ENCODE measurements at places on chromosomes 13 and 19.

GRCh38 chr13:64164435-64164834 is 2748.8 kb upstream of the PCDH20 start:
- DNase-seq = no peak

DNA sequence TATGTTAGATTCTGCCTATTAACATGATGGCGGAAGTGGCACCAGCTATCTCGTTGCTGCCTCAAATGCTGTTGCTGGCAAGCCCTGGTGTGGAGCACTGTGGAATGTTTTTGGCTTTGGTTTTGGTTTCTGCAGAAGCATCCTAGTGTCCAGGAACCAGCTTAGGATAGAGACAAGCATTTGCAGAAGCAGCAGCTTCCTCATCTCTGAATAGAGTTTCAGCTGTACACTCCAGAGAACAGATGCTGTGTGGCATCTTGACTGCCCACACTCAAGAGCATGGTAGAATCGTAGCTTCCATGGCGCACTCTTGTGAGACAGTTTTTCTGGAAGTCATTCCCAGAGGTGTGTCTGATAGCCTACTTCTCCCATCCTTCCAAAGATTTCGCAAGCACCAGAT is 145.3 kb upstream of the RXFP2 start:
- no peak for DNase-seq

DNA sequence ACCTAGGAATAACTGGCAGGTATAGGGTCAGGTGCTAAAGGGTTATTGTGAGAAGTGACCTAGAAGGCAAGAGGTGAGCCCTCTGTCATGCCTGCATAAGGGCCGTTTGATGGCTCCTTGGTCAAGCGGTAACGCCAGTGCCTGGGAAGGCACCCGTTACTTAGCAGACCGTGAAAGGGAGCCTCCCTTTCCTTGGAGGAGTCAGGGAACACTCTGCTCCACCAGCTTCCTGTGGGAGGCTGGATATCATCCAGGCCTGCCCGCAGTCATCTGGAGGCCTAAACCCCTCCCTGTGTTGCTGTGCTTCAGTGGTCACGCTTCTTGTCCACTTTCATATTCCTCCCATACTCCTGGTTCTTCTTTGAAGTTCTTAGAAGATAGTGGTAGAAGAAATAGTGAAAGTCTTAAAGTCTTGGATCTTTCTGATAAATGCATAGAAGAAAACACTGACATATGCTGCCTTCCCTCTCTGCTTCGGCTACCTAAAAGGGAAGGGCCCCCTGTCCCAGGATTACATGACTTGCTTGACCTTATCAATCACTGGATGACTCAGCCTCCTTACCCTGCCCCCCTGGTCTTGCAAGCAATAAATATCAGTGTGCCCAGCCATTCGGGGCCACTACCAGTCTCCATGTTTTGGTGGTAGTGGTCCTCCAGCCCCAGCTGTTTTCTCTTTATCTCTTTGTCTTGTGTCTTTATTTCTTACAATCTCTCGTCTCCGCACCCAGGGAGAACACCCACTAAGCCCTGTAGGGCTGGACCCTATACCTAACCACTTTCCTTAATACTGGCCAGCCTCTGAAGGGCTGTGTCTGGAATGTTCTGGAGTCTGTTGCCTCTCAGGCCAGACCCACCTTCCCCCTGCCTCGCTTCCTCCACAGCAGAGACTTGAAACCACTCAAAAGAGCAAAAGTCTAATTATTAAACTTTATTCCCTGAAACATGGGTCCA is 16.1 kb upstream of the ABCC4 start:
- no peak for DNase-seq

DNA sequence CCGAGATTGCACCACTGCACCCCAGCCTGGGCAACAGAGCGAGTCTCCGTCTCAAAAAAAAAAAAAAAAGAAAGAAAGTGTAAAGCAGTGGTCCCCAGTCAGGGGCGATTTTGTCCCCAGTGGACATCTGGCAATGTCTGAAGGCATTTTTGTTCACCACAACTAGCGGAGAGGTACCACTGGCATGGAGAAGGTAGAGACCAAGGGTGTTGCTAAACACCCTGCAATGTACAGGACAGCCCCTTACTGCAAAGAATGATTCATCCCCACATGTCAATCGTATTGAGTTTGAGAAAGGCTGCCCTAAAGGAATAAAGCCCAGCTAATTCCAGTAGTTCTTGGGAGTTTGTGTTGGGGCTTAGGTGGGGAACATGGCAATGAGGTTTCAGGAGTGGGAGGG is 38.7 kb downstream of the CYP4F2 start:
- DNase-seq = no peak

DNA sequence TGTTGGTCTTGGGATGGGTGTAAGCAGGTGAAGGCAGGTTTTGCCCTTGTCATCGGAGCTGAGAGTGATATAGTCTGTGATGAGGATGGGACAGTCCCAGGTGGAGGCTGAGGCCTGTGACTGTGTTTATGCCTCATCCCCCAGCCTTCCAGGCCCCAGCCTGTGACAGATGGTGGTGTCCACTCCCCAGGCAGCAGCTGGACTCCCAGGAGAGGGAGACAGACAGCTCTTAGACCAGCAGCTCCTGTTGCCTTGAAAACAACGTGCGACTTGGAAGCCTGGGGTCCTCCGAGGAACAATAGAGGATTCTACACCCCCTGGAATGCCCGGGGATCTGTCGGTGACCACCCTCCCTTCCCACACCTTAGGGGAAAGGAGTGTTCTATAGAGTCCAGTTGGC is 63.8 kb downstream of the CHST8 start:
- DNase-seq = no peak

DNA sequence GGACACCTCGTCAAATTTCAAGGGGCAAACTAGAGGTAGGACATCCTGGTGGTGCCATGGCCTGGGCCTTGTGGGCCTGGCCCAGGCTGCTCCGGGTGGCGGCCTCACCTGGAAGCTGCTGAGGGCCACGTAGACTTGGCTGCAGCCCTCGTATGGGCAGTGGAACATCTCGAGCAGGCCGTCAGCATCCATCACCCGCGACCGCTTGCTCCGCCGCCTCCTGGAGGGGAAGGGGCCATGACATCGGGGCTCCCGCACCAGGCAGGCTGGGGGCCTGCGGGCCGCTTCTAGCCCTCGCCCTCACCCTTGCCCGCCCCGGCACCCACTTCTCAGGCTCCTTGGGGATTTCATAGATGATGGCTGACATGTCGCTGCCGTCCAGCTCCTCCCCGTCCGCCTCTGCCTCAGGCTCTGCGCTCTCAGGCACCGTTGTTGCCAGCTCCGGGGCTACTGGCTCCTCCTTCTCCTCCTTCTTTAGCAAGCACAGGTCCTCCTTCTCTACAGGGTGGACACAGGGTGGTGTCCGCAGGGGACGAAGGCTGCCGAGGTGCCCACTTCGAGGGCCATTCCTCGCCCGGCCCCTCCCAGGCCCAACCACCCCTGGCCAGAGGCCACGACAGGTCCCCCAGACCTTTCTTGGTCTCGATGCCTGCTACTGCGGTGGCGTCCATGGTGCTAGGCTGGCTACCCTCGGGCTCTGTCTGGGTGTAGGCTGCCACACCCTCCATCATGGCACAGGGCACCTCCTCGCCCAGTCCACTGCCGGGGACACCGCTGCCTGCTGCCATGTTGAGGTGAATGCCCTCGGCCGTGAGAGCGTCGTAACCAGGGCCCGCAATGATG is 6.0 kb upstream of the ELAVL3 start:
- DNase-seq = no peak

GRCh38 chr13:51534041-51534817 is 50.0 kb upstream of the WDFY2 start:
- no peak for DNase-seq

DNA sequence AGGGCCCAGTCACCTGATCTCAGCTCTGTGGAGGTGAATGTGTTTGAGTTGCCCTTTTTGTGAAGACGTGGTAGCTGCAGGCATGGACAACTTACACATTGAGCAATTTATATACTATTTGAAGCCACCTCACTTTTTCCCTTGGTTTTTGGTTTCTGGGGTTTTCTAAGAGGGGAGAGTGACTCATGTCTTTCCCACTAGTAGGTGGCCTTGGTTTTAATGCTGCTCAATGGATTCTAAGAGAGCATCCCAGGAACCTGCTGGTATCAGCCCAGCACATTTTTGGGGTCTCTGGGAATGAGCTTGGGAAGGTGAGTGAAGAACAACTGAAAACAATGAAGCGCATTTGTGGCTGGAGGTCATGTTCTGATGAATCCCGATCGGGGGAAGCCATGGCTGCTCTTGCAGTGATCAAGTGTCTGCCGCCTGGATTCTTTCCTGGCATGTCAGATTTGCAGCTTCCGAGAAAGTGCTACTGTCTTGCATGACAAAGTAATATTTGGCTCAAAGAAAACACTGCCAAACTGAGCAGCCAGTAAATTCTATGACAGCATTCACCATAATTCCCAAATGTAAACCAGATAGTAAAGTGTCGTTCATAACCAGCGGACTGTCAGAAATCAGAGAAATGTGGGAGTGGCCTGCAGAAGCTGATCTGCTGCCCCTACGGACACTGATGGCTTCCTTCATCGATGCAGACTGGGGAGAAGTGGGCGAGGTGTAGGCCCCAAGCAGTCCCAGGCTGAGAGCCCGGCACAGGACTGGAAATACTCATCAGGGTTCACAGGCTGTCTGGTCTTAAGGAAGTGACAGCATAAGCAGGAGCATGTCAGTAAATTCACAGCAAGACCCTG is 98.7 kb downstream of the COL4A2 start:
- no peak for DNase-seq

GRCh38 chr13:112747256-112747655 is 57.4 kb downstream of the ATP11A start:
- DNase-seq = no peak

- peak; percentile 87 for DNase-seq
These were observed 16.9 kb downstream of the FAM187B start for GRCh38 chr19:35211545-35212230.

DNA sequence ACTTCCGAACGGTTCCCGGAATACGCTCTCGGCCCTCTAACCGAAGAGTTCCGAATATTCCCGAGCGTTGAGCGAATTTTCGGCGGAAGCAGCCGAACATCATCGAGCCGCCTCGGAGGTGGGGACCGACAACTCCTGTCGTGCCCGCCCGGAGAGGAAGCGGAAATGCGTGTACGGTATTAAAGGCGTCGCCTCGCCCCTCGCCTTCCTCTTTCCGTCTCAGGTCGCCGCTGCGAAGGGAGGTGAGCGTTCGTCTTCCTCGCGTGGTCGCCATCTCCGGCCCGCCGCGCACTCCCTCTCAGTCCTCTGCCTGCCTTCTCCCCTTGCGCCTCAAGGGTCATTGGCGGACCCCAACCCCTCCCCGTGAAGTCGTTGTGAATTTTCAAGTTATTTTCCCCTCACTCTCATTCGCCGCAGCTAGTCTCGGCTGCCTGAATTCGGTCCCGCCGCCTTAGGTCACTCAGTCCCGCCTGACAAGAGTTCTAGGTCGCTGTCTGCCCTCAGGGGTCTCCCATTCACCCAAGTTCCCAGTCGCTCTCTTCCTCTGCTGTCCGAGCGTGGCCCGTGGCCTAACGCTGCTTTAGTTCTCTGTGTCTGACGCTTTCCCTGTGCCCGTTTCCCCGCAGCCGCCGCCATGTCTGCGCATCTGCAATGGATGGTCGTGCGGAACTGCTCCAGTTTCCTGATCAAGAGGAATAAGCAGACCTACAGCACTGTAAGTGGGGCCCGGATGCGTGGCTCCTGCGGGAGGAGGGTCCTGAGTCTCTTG is at the start of gene RPL28:
TSS of gene RPL28 (plus strand) at position 209 of the 769 bp plus-strand sequence. CDS start at position 635, 426 bp downstream.
- DNase-seq = peak; percentile 99

GRCh38 chr19:5286465-5287029 is 54.1 kb downstream of the PTPRS start:
- DNase-seq = no peak

DNA sequence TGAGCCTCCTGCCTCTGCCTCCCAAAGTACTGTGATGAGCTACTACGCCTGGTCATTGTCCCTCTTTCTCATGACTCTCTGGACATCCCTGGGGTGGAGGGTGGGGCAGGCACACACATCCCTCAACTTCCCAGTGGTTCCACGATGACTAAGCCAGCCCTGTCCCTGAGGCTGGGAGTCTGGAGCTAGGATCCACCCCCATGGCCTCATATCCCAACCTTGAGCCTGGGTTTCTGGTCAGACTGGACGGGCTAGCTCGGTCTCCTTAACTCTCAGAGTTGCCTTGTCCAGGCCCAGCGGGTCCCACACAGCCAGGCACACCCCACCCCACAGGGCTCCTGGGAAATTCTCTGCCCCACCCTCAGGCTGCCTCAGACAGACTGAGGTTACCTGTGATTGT is 19.6 kb downstream of the IER2 start:
- no peak for DNase-seq

DNA sequence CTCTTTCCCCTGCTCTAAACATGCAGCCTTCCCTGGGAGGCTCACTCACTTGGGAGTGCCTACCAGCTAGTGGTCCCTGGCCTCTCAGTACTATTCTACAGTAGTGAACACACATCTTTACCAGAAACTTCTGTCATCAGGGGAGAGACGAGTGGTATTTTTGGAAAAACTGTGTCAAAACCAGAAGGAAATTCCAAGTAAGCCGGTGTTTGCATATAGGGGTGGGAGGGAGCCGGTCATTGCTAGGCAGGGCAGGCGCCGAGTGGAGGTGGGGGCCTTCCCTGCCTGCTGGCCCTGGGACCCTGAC is 7.0 kb downstream of the RPS9 start:
- no peak for DNase-seq

- no peak for DNase-seq
These were observed 8.5 kb upstream of the EEF1AKMT1 start for GRCh38 chr13:20782116-20782708.

- no peak for DNase-seq
These were observed 1695.7 kb upstream of the SPRY2 start for GRCh38 chr13:82036602-82037001.

DNA sequence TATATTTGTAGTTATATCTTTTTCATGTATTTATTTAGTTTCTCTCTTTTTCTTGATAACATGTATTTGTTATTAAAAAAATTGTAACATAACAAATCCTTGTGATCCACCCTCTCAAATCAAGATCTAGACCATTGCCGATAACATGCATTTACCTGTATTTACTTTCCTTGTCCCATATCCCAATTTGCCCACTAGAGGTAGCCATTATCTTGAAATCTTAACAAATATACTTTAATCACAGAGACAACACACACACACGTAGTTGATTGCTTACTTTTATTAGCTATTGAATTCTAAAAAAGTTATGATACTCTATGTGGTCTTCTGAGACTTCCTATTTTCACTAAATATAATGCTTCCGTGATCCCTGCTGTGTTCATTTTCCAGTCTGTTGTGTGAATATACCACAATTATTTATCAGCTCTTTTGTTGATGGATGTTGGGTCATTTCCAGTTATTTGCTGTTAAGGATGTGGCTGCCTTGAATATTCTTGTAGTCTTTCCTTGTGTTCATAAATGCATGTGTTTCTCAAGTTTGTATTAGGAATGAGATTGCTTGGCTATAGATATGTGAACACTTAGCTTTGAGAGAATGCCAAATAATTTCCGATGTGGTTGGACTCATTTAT is 31.3 kb upstream of the ZMYM2 start:
- DNase-seq = no peak
